Suppressor macrophage (primary cell): ENCODE measurements at places on chromosomes 2 and 18.

- DNase-seq = peak; percentile 42
Observed at GRCh38 chr2:203685081-203685621, 21.3 kb upstream of the CD28 start.

- no peak for DNase-seq
Observed at GRCh38 chr2:230422149-230422548, 6.1 kb downstream of the SP100 start.

DNA sequence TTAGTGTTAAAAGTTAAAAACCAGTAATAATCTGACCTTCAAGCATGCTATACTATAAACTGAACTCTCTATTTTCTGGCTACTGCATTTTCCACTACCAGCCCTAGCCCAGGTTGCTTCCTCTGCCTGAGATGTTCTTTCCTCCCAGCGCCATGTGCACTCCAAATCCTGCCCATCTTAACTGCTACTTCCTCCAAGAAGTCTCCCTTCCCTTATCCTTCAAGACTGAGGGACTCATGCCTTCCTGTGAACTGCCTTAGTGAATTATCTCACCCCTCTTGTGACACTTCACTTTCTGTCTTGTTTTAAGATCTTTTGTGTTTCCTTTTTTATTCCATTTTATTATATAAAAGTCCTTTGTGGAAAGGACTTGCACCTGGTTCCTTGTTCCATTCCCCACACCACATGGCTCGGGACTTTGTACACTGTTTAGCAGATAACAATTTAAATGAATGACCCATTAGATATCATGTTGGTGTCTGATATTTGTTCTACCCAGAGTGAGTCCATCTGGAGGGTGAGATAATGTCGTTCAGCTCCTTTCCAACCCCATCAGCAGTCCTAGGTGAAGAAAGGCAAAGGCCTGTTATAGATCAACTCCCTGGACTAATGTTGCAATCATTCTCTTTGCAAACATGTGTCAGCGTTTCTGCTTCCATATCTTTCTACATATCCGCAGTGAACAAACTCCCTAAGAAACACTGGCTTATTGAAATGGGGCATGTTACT lies 20.9 kb upstream of the AGFG1 start:
- peak; percentile 57 for DNase-seq

DNA sequence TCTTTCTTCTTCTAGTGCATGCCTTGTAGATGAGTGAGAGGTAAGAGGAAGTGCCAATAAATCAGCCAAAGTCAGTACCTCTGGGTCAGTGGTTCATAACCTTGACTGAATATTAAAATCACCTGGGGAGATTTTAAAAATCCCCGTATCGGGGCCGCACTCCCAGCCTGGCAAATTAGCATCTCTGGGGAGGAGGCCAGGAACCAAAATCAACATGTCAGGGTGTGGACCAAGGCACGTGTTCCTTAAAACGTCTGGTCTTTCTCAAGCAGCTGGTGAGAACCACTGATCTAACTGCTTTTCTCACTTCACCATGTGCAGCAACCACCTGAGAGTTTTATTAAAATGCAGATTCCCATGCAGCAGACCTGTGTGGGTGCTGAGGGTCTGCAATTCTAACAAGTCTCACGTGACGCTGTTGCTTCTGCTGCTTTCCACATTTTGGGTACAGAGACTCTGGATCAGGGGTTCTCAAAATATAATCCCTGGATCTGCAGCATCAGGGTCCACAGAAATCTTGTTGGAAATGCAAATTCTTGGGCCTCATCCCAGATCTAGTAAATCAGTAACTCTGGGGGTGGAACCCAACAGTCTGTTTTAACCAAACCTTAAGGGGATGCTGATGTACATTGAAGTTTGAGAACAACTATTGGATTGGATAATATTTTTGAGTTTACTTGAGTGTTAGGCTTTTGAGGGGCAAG lies 49.5 kb downstream of the CHST9 start:
- DNase-seq = no peak

DNA sequence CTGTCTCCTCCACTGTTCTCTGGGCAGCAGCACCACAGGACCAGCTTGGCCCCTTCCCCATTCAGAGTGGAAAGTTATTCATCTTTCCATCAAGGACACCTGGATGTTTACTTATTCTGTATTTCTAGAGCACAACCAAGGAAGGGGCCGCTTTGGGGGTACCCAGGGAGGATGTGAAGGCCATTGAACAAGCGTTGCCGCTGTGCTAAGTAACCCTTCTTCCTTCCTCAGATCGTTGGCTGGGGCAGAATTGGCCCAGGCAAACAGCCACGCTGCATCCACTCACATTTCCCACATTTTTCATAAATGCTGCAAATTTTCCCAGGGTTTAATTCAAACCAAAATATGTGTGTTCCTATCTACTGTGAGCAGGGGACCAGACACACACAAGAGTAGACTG lies 76.2 kb upstream of the NPAS2 start:
- no peak for DNase-seq

- DNase-seq = no peak
Observed at GRCh38 chr2:140650825-140651224, 1480.0 kb downstream of the LRP1B start.

- DNase-seq = no peak
Observed at GRCh38 chr2:219335373-219335786, 2.8 kb upstream of the RESP18 start.

- DNase-seq = no peak
Observed at GRCh38 chr2:42351864-42352263, 9.2 kb downstream of the COX7A2L start.

DNA sequence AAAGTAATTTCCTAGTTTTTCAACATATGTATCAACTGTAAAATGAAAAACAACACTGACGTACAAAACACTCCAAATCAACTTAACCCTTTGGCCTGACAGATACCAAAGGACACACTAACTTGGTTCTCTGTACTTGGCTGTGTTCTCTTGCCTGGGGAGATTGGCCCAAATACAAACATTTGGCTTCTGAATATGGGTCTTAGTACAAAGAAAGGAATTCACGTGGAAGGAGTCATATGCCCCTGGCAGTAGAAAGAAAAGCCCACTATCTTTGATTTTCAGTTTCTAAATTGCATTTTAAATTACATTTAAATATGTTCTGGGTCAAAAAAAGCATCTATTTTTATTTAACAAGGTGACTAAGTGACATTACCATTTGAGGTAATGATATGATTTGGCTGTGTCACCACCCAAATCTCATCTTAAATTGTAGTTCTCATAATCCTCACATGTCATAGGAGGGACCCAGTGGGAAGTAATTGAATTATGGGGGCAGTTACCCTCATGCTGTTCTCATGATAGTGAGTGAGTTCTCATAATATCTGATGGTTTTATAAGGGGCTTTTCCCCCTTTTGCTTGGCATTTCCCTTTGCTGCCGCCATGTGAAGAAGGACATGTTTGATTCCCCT lies 153.6 kb upstream of the CCDC195 start:
- no peak for DNase-seq

- DNase-seq = no peak
Observed at GRCh38 chr2:79622508-79622907, 109.7 kb downstream of the CTNNA2 start.

DNA sequence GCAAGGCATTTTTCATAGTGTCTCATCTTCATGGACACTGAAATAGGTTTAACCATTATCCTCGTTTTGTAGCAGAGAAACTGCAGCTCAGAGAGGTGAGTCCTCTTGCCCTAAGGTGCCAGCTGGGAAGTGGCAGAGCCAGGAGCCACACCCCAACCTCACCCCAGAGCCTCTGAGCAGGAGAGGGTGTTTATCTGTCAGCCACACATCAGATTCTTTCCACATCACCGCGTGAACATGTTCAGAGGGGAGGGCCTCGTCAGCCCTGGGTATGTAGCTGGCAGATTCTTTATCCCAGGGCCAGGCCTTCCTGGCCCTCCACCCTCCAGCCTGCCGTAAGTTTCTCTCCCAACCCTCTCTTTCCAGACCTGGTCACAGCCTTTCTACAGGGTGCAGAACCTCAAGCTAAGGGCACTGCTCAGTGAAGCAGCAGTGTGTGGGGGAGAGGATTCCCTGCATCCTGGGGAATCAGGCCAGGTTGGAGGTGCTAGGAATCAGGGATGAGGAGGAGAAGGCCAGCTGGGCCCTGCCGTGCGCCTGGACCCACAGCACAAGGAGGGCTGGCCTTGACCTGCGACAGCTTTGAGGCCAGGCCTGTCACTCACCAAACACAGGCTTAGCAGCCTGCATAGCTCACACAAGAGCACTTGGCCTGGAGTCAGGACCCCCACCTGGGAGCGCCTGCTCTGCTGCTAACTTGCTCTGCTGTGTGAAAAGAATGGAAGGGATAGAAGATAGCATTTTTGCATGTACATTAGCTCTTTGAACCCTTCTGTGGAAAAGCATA lies 111.3 kb upstream of the MCFD2 start:
- DNase-seq = no peak

DNA sequence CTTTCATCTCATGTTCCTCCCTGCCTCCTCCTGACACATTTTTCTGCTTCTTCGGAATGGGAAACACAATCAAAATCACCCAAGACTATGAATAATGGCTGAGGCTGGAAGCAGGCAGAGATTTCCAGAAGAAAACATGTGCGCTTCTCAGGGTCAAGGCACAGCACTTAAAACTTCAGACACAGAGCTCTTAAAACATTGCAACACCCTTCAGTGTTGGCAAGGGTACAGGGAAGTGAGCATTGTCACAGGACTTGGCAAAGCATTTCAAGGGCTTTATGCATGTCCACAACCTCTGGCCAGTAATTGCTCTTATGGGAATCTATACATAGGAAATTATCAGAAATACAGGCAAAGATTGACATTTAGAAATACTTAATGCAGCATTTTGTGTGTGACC lies 477.6 kb upstream of the KLHL29 start:
- no peak for DNase-seq

- DNase-seq = peak; percentile 67
Observed at GRCh38 chr2:100178085-100178788, 35.8 kb upstream of the AFF3 start.

DNA sequence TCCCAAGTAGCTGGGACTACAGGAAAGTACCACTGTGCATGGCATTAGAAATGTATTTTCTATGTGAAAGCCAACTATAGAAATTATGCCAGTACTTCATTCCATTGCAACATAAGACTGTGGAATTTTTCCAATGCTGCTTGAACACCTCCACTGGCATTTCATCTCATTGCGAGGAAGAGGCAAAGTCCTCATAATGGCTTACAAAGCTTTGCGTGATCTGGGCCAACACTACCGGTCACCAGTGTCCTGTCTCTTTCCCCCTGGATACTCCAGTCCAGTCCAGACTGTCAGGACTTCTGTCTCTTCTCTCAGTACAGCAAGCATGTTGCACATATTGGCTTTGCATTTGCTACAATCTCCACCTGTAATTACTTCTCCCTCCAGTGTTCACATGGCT lies 223.5 kb downstream of the GPD2 start:
- no peak for DNase-seq

DNA sequence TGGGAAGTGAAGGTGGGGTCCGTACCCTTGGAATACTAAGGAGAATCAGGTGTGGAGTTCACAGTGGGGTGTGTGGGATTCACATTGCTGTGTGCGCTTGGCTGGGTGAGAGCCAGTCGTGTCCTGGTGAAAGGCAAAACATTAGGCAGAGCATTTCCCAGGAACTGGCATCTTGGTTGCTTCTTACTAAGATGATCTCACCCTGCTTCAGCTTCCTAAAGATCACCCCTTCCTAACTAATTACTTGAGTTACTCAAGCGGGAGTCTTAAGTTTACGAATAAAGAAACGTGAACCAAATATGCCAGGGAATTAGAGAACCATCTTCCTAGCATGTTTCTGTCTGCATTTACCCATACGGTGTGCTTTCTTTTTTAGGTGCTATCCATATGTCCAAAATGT lies 122.9 kb downstream of the NCK2 start:
- DNase-seq = no peak

DNA sequence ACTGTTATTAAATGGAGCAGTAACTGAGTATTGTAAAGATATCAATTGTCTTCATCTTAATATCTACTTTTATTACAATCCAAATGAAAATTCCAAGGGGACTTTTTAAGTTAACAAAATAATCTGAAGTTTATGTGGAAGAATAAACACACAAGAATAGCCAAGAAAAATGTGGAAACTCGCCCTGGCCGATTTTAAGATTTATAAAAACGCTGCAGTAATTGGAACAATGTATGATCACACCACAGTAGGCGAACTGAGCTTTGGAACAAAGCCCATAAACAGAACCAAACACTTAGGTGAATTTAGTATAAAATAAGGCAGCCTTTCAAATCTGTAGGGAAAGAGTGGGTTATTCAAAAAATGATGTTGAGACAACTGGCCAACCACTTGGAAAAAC lies 96.3 kb downstream of the ANTXR1 start:
- no peak for DNase-seq

- DNase-seq = no peak
Observed at GRCh38 chr2:24543252-24543651, 52.2 kb downstream of the NCOA1 start.

GRCh38 chr2:187638840-187639239 lies 84.6 kb upstream of the TFPI start:
- no peak for DNase-seq
